ENCODE measurements at places on chromosomes 7 and 10.
A peak's percentile ranks its signal among the peaks of the same experiment; 100 is the strongest.

- DNase-seq: no peak
Observed at GRCh38 chr7:134654104-134654775, 7.6 kb downstream of the BPGM start.

- DNase-seq: no peak
Observed at GRCh38 chr7:82760074-82760473, 316.5 kb upstream of the CACNA2D1 start.

DNA sequence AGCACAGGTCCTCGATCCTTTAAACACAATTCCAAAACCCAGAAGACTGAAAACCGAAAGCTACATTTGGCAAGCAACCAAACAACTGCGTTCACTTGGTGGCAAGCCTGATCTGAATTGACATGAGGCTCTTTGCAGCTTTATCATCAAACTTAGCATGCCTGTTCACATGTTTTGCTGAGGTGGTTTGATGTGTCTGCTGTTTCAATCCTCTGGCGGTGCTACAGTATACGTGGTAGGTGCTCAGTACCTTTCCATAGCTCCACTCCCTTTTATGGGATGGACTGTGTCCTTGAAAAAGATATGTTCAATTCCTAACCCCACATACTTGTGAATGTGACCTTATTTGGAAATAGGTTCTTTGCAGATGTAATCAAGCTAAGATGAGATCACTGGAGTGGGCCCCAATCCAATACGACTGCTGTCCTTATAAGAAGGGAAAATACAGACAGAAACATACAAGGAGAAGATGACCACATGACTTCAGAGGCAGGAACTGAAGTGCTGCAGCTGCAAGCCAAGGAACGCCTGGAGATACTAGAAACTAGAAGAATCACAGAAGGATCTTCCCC, 33.4 kb downstream of the CCDC6 start:
- peak; percentile 98 for DNase-seq

DNA sequence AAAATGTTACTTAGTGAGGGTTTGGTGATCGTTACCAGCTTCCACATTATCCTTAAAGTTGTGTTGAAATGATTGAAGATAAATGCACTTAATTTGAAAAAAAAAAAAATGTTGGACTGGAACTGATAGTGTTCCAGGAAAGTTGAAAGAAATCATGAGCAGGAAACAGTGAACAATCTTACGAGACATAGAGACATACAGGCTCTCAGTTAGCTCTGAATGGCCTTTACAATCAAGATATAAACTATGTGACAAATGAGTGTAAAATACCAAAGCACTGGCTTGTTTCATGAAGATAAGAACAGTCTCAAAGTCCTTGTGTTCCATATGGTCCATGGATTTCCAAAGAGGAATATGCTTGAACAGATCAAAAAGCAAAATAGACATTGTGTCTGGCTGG, 430.1 kb upstream of the ETV1 start:
- no peak for DNase-seq

- no peak for DNase-seq
Observed at GRCh38 chr10:3402187-3402751, 229.7 kb upstream of the PITRM1 start.

DNA sequence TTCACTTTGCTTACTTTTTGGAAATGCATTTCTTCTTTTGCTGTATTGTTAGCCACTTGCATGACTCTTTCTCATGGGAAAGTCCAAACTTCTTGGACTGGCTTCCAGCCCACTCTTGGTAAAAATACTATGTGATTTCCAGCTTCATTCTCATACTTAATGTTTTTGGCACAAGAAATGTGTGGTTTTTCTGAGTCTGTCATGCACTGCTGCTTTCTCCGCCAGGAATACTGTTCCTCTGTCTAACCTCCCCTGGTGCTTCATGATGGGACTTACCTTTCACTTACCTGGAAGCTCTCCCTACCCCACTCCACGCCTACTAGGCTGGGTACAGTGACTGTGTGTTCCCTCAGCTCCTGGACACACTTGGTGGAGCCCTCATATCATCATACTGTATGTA, 18.7 kb downstream of the MGAM2 start:
- no peak for DNase-seq

GRCh38 chr10:68154211-68154497, 44.9 kb downstream of the MYPN start:
- no peak for DNase-seq

DNA sequence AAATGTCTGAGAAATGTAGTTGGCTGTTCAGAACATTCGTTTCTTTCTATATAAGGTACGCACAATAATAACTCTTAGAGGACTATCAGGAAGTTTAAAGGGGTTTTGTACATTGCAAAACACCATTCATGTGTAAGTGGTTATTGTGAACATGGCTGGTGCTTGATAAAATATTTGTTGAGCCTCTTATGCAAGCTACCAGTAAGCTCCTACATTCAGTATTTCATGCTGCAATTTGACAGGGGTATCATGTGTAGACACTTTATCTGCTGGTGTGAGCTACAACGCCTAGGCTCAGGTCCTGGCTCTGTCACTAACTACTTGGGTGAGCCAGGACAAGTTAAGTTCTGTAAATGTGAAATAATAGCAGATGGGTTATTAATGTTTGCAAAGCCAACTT, 75.5 kb downstream of the MAP3K8 start:
- no peak for DNase-seq

- no peak for DNase-seq
Observed at GRCh38 chr10:49187950-49188761, at the start of gene TMEM273. Gene TMEM273, minus strand, starts transcription at chr10:49188391. Its CDS starts 55 bp downstream, at chr10:49188336.

GRCh38 chr10:119209035-119209735, 1.8 kb downstream of the GRK5 start:
- DNase-seq: no peak

- DNase-seq: no peak
Observed at GRCh38 chr7:101740981-101741725, 76.3 kb upstream of the CUX1 start.

DNA sequence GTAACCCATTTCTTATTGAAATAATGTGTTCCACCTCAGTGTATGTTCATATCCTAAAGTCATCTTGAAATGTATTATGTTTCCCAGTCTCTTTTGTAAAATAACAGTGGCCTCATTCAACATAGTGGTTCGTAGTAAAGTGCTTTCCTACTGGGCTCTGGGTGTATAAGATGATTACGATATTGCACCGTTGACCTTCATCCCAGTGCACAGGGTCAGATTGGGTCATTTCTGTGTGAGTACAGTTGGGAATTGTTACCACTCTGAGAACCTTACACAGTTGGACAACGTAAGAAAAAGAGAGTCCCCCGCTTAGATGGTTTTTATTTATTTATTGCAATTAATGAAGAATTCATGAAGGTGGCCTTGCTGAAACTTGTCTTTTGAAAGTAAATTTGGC, 135.6 kb downstream of the CHN2 start:
- no peak for DNase-seq

DNA sequence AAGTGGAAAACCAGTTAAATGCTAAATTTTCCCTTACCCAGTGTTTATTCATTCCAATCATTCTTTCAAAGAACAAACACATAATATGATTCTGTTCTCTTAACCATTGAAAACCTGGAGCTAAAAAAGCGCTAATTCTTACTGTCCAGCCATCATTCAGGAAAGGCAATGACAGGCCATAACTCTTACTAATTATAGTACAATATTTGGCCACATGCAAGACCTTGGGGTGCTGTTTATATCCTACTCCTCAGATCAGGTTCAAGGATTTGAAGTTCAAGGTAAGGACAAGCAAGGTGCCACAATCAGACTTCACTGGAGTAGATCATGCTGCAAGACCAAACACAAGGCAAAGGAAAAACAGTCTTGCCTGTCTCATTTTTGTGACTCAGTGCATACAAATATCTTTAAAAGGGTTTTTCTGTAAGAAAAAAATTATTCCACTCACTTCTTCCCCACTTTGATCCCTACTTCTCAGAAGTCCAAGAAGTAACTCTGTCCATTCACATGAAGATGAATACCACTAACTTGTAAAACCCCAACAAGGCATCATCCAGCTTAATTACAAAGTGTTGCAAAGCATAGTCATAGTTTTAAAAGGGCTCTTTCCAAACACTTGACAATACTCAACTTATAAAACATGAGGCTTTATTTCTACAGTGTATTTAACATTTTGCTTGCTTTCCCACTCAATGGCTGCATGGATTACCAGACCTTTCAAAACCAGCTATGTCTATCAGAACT, 153.0 kb downstream of the DOCK4 start:
- DNase-seq: no peak

GRCh38 chr7:90933984-90934383, 330.2 kb upstream of the FZD1 start:
- DNase-seq: no peak

DNA sequence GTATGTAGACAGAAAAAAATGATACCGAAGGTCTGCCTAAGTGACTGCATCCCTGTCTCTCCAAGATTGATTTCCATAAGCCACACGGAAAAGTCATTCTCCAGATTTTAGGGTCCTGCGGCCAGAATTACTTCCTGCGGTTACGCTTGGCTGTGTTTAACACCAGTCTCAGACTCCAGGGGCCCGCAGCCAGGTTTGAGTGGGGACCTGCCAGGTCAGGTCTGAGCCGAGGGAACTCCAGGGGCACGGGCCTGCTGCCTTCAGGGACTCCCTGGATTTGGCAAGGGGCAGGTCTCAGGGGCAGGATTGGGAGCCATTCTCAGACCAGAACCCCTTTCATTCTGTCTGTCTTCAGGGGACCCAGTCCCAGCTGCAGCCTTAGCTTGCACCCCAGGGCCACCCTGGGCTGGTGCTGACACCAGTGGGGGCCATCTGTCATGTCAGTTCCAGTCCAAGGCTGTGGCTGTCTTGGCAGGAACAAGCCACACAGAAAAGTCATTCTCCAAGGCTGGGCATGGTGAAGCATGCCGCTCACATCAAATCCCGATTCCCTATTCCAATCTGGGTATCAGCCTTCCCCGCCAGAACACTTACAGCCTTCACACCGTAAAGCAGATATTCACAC, 39.0 kb downstream of the TMEM120A start:
- DNase-seq: no peak

- DNase-seq: no peak
Observed at GRCh38 chr10:110460111-110460809, 37.4 kb upstream of the DUSP5 start.

DNA sequence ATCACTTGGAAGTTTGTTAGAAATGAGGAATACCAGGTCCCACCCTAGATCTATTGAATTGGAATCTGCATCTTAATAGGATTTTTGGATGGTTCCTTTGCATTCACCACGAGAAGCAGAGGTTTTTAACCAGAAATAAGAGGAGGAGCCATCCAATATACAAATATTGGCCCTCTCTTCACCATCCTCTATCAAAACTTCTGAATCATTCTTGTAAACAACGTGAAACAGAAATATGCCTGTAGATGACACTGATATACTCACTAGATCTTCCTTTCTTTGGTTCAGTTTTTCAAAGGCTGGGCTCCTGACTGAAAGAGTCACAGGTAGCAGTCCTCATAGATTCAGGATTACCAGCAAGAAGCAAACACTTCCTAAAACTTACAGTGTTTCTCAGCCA, 39.5 kb downstream of the ZNF365 start:
- no peak for DNase-seq

GRCh38 chr7:26006426-26006825, 145.6 kb upstream of the NFE2L3 start:
- no peak for DNase-seq

Data from LNCaP clone FGC (cell line).